IMR-90 (cell line): ENCODE measurements at places on chromosomes 11 and 22. TPM values are rescaled to one million over a fixed set of nuclear protein-coding genes. Genes with fewer than 3 reads are reported as not detected.

DNA sequence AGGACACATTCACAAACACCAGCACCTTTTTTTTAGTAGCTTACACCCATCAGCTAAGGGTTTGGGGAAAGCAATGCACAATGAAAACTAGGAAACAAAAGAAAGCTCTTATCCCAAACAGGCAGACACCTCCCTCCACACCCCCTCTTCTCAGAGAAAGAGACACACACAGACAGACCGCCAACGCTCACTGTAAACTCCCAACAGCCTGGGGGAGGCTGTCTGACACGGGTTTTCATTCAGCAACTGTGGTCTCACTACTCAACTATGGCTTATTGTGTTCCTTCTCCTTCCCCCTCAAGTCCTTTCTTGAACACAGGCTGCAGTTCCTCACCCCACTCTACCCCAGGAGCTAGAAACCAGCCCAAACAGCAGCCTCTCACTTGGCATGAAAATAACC, 123.4 kb downstream of the C11orf58 start:
- DNase-seq = no peak

DNA sequence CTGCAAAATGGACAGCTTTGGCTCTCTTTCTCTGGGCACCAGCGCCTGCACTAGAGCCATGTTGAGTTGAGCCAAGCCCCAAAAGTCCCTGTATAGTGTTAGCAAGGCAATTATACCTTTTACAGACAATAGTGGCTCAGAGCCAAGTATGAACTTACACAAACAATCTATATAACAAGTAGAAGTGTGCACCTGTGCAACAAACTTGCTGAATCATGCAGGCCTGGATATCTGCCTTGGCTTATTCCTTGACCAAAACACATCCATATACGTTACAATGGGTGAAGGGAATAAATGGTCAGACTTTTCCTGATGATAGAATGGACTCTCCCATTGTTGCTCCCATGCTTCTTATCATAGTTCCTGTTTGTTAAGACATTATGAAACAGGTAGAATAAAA, 3.8 kb upstream of the OR52I2 start:
- no peak for DNase-seq

DNA sequence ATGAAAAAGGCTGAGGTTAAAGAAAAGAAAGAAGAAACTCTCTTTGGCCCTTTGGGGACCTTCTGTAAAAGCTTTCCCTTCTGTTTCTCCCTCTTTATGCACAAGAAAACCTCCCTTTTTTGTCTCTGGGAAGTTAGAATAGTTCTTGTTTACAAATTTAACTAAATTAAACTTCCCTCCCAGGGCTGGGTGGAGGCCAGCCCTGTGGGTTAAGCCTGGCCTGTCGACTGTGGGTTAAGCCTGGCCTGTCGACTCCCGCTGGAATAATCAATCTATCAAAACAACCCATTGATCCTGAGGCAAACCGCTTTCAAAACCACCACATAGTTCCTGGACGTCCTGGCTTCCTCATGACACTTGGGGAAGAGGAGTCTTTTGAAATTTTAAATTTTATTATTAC, 1.2 kb upstream of the DRG1 start:
- DNase-seq = peak; percentile 6

DNA sequence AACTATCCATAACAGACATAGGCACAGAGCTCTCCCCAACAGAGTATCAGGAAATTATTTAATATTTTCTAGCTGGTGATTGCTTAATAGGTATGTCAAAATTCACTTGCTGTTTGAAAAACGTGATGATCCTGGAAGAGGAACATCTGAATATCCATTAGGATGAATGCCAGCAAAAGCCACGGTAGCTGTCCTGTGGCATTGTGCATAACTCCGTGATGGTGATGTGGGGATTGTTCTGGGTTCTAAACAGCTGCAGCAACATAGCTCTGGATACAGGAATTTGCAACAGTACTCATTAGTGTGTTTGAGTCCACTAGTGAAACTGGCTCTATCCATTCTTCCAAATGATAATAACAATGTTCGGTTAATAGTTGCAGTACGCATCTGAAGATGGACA, 78.8 kb downstream of the C11orf65 start:
- DNase-seq = no peak

DNA sequence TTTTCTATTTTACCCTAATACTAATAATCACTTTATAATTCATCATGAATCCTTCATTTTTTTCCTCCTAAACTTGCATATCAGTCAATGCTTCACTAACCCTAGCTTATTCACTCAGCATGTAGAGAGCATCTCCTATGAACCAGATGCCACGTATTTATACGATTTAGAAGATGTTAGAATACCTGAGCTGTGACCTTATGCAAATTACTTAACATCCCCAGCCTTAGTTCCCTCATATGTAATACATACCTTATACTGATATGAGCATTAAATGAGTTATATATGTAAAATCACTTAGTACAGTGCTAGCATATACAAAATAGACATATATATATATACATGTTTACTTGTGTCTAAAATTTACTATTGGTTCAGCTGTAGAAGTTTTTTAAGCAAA, 9.0 kb downstream of the FAM76B start:
- DNase-seq = no peak

- DNase-seq = no peak
Observed at GRCh38 chr11:128734103-128734831, 40.4 kb downstream of the FLI1 start.

GRCh38 chr11:117094776-117095175, 3.5 kb downstream of the SIK3 start:
- DNase-seq = peak; percentile 56

- no peak for DNase-seq
Observed at GRCh38 chr11:46100670-46101069, 20.6 kb downstream of the PHF21A start.

GRCh38 chr22:30948930-30949342, 19.6 kb downstream of the MORC2 start:
- DNase-seq = peak; percentile 72

DNA sequence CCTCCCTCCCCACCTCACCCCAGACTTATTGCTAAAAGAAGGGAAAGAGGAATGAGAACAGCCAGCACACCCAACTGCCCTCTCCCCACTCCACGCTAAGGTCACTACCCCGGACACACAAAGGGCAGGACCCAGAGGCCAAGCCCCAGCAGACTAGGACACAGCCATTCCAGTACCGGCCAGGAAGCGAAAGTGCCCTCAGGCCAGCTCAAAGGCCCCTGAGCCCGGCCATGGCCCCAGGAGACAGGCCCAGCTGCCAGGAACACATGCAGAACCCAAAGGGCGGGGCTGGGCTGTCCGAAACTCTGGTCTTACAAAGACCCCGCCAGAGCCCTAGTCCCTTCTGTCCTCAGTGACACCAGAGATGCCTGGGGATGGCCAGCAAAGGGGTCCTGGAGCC, 5.5 kb downstream of the RCOR2 start:
- DNase-seq = no peak

GRCh38 chr22:19654338-19654987, 59.8 kb upstream of the SEPTIN5 start:
- DNase-seq = no peak

DNA sequence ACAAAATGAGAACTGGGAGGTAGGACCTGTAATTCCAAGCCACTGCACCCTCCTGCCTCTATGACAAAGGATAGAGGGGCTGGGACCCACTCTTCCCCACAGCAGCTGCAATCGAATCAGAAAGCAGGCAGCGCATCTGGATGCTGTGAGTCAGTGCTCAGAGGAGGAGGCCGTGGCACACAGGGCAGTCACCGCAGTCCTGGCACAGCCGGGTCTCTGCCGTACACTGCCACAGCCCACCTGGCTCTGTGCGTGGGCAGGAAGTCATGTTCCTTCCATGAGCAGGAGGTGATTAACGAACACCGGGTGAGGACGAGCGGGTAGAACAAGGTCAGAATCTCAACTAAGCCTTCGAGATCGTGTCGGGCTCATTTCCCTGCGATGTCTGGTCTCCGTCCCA, 30.2 kb upstream of the PPFIA1 start:
- no peak for DNase-seq

DNA sequence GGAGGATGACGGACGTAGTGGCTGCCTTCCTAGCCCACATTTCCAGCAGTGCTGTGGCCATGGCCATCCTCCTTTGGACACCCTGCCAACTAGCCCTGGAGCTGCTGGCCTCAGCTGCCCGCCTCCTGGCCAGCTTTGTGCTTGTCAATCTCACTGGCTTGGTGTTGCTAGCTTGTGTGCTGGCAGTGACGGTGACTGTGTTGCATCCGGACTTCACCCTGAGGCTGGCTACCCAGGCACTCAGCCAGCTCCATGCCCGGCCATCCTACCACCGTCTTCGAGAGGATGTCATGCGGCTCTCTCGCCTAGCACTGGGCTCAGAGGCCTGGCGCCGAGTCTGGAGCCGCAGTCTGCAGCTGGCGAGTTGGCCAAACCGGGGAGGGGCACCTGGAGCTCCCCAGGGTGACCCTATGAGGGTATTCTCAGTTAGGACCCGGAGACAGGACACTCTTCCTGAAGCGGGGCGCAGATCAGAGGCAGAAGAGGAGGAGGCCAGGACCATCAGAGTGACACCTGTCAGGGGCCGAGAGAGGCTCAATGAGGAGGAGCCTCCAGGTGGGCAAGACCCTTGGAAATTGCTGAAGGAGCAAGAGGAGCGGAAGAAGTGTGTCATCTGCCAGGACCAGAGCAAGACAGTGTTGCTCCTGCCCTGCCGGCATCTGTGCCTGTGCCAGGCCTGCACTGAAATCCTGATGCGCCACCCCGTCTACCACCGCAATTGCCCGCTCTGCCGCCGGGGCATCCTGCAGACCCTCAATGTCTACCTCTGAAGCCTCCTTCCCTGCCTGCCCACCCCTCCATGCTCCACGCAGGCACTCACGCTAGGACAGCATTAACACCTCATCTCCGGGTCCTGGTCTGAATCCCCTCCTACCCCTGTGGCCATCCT, 1.6 kb downstream of the RNF26 start:
- no peak for DNase-seq

Gene CHEK2
- 9.9 and 11.4 TPM in 2 replicates for total RNA-seq

Gene LDHAL6A
- not detected in 2 replicates for total RNA-seq

Gene GAL
- total RNA-seq = 0.28 TPM in 1 of 2 replicates, not detected in the other

Gene MPZL3
- 0.36 and 0.56 TPM in 2 replicates for total RNA-seq

Gene MFNG
- total RNA-seq = not detected in 2 replicates

Gene UBQLNL
- 0.18 TPM in 1 of 2 replicates, not detected in the other for total RNA-seq

Gene FXYD6
- not detected in 2 replicates for total RNA-seq
